ENCODE measurements at places on chromosomes 11 and 22. TPM values are rescaled to one million over a fixed set of nuclear protein-coding genes. Genes with fewer than 3 reads are reported as not detected.
A peak's percentile ranks its signal among the peaks of the same experiment; 100 is the strongest.

Gene SULT4A1
- total RNA-seq, result not detected

Gene OR5B12
- not detected for total RNA-seq

Gene PLEKHA7
- 15.5 TPM for total RNA-seq

Gene NRIP3
- total RNA-seq, result 35.6 TPM

Gene SLC22A9
- not detected for total RNA-seq

Gene ABCC8
- total RNA-seq, result not detected

Gene CNGA4
- total RNA-seq, result not detected

Gene ZBTB44
- 27.4 TPM for total RNA-seq

Gene OR51F1
- total RNA-seq, result not detected

DNA sequence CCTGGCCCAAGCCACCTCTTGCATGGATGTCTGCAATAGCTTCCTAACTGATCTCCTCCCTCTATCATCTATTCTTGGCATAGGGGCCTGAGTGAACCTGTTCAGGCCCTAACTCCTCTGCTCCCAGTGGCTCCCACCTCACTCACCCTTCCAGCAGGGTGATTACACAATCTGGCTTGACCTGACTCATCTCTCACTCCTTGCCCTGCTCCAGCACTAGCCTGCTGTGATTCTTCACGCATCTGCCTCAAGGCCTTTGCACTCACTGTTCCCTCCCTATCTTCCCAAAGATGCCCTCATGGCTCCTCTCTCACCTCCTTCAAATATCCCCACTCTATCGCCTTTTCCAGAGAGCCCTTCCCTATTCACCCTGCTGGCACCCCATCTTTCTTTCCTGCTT, 10.5 kb downstream of the SCN4B start:
- peak; percentile 55 for DNase-seq

DNA sequence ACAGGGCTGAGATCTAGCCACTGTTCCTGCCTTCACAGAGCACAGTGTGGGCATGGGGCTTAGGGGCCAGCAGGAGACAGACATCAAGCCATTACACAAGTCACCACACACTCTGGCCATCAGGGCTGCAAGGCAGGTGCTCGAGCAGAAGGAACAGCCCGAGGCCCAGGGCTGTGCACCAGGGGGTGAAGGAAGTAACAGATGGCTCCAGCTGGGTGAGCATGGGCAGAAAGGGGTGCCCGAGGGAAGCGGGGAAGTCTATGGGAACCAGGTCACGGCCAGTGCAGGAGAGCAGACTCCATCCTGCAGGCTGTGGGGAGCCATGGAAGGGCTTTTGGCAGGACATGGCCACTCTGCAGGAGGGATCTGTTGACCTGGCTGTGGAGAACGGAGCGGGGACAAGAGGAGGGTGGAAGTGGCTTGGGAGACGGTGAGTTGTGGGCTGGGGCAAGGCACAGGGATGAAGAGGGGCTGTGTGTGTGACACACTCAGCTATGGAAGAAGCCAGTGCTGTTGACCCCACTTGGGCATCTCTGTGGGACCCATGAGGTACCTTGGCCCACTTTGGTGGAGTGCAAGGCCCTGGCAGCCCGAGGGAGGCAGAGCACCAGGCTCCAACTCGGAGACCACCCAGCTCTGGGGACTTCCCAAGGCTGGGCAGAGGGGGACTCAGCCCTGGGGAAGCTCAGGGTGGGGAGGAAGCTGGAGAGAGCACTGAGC, 3.6 kb downstream of the C11orf68 start:
- DNase-seq, result peak; percentile 75

GRCh38 chr11:118142809-118143208, 9.8 kb downstream of the SCN4B start:
- no peak for DNase-seq

DNA sequence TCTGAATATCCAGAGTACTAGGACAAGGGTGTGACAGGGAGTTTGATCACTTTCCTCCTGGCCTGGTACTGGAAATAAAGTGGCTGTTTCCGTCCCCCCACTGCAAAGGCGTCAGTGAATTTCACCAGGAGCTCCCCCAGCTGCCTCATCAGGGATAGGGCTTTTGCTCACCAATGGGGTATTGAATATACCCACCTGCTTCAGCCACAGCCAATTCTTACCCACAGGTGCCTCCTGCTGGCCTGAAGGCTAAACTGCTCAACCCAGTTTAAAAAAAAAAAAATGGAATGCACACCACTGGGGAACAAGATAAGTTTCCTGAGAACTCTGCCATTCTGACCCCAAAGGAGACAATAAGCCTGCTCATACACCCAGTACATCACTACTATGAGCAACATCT, 65.3 kb upstream of the MS4A8 start:
- no peak for DNase-seq

DNA sequence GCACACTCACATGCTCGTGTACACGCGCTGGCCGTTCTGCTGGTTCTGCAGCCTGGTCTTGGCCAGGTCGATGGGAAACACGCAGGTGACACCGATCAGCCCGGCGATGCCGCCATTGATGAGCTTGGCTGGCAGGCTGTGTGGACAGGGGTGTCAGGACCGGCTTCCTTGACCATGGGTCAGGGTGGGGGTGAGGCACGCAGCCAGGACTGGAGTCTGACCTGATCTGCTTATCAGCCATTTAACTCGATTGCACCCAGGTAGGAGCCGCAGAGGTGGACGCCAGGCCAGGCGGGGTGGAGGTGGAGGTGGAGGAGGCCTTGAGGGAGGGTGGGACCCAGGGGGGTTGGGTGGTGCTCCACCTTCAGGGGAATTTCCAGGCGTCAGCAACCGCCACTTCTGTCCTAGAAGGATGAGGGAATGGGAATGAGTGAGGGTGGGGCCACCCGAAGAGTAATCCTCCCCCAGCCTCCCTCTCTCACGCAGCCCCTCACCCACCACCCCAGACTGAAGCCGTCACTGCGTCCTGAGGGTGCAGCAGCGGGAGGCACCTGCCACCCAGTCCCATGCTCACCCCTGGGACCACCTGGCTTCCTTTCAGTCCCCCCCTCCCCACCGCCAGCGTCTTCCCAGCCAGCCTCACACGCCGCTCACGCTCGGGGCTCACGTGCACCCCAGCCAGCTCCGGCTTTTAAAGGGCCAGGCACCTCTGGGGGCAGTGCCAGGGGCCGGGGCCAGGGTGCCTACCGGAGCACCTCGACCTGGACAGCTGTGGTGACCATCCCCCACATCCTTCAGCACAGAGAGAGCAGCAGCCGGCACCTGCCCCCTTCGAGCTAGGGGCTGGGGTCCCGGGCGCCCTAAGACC, 3.1 kb downstream of the SLC25A22 start:
- DNase-seq, result no peak

- peak; percentile 89 for DNase-seq
Measured at GRCh38 chr22:39251762-39252460, 7.1 kb upstream of the PDGFB start.

DNA sequence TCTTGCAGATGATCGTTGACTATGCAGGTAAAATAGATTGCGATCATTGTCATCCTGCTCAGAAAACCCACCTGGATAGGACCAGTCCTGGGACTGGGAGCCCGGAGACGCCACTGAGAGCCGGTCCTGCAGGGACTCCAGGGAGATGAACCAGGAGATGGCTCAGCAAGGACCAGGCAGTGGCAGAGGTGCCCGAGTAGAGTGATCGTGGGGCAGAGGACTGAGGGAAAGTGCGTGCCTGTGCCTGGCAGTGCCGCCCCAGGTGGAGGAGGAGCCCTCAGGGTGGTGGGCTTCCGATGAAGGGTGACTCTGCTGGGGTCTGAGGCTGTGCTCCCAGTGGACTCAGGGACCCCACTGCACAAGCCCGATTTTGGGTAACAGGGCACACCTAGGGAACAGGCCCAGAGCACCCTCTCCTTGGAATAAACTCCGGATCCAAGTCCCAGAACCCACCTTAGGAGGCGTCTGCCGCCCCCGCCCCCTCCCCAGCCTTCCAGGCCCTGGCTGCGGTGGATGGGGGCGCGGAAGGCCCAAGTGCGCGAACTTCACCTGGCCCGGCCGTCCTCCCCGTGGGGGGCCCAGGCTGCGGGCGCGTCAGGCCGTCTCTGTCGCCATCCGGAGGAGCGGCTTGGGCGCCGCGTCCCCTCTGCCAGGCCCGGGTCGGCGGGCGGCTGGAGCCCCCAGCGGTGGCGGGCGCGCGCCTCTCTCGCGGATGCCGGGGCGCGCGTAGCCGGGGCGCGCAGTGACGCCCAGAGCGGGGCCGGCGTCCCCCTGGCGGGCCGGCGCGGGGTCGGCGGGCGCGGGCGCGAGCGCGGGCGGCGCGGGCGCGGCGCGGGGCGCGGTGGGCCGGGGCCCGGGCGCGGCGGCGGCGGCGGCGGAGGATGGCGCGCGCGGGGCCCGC, 1338.8 kb downstream of the BRD1 start:
- no peak for DNase-seq

DNA sequence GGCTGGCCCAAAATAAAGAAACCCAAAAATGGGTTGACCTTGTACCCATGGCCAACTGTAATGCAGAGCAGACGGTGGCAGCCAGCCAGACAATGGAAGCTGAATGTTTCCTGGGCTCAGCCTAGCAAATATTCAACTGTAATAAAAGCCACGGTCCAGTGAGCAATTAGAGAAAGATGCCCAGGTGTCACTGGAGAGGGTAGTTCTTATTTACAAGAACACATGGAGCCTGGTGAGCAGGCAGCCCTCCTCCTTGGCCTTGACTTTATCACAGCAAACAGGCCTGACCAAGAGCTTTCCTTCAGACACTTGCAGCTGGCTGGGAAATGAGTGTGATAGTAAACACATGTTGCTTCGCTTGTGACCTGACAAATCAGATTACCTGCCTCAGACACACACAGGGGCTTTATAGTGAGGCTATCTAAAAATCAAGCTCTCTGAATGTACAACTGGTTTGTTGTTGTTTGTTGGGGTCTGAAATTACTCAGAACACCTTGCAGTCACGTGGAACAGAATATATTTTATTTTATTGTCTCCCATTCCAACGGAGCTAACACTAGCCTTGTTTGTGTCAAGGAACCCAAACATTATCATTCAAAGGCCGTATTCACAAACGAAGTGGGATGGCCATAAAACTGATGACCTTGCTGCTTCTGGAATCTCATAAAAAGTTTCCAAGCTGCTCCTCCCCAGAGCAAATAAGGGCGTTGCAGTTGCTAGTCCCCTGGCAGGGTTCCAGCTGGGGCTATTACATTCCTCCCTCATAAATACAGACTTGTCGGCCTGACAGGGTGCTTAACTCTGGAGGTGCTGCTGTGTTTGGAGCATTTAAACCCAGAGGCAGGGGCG, 161.1 kb downstream of the BBOX1 start:
- DNase-seq, result peak; percentile 96

DNA sequence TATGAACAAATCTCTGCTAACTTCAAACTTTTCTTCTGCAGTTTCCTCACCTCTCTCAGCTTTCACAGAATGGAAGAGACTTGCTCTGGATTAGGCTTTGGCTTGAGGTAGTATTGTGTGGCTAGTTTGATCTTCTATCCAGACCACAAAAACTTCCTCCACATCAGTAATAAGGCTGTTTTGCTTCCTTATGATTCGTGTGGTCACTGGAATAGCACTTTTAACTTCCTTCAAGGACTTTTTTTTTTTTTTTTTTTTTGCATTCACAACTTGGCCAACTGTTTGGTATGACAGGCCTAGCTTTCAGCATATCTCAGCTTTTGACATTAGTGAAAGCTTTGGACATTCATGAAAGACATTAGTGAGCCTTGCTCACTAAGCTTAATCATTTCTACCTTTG, 47.5 kb upstream of the LRRC55 start:
- no peak for DNase-seq

- DNase-seq, result no peak
Measured at GRCh38 chr11:119844808-119845207, 115.8 kb upstream of the NECTIN1 start.

All from M059J (cell line).